ENCODE measurements at places on chromosomes 12 and 14. TPM values are rescaled to one million over a fixed set of nuclear protein-coding genes. Genes with fewer than 3 reads are reported as not detected.

The SSPN gene
- 17.7 TPM for total RNA-seq

The EML5 gene
- total RNA-seq = 0.96 TPM

- no peaks in the 10 kb centered on the region for H3K27me3 ChIP-seq
- no peaks in the 10 kb centered on the region for H3K4me1 ChIP-seq
- H3K4me3 ChIP-seq = no peak overlapping the region
- no peaks in the 10 kb centered on the region for H3K36me3 ChIP-seq
These were observed 86.4 kb downstream of the EML1 start for GRCh38 chr14:99879401-99880295.

DNA sequence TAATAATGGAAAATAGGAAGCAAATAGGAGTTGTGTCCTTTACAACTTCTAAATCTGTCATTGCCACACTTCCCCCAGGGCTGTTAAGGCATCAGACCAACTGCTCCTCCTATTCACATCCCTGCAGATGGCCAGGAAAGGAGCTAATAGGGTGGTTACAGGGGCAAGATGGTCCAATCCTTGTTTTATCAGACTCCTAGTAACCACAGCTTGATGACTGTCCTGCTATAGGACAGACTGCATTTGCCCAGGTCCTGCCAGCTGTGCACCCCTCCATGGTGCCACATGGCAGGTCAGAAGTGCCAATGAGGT, 10.9 kb upstream of the KRT2 start:
- no peak overlapping the region for H3K4me3 ChIP-seq
- H3K4me1 ChIP-seq = no peaks in the 10 kb centered on the region
- H3K36me3 ChIP-seq = no peaks in the 10 kb centered on the region
- H3K27me3 ChIP-seq = peaks cover 4% of the 10 kb centered on the region
- no peak for DNase-seq
- no peak overlapping the region for H3K27ac ChIP-seq

DNA sequence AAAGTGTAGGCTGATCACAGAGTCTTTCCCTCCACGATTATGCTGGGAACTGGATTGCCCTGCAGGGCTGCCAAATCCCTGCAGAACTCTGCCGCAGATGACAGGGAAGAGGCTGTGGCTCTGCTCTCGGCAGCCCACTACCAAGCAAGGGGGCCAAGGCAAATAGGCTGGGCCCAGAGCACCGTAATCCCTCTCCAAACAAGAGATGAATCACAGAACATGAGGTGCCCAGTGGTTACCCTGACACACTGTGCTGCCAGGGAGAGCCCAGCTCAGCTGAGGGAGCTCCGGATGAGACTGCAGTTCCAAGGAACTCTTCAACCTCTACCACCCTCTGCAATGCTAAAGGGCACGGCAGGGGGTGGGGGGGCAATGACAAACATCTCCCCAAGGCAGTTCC, 33.9 kb downstream of the STON2 start:
- peak overlapping the region; percentile 15 for H3K27ac ChIP-seq
- no peaks in the 10 kb centered on the region for H3K27me3 ChIP-seq
- DNase-seq = no peak
- H3K4me3 ChIP-seq = no peak overlapping the region
- H3K36me3 ChIP-seq = no peaks in the 10 kb centered on the region
- no peaks in the 10 kb centered on the region for H3K4me1 ChIP-seq

DNA sequence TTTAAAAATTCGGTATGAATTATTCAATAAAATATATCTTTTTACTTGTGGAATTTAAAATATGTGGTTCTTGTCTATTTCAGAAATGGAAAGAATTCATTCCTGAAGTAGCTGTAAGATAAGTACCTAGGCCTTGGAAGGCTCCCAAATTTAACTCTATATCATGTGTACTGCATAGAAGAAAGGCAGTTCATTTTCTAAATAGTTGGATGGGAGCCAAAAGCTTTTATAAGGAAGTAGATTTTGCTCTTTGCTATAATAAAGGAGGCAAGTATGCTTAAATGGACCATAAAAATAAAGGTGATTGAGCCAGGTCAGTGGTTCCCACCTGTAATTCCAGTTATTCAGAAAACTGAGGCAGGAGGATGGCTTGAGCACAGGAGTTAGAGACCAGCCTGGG, 187.5 kb downstream of the ATXN7L3B start:
- DNase-seq = no peak
- no peaks in the 10 kb centered on the region for H3K36me3 ChIP-seq
- no peaks in the 10 kb centered on the region for H3K27me3 ChIP-seq

DNA sequence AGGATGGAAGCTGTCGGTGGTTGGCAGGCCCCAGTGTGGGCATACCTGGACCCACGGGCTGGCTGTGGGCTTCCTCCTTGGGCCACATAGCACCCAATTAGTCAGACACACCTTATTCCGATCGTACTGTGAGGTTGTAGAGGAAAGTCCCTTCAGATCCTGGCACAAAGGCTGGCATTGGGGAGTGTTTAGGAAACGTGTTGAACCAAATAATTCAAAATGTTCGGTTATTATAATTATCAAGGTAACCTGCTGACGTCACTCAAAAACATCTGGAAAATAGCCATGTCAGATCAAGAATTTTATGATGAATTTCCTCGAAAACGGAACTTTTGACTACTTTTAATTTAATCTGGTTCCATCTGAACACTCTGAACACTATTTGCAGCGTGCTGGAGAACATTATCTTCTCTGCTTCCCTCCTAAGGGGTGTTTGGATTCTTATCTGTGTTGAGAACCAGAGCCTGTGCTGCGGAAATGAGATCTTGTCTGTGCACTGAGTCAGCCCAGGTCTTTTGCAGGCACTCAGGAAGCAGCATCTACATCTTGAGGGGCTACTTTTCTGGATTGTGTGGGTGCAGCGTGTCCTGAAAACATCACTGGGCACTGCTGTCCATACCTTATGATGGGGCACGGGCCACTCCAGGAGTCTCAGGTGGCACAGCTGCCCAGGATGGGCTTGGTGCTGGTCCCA, 100.3 kb downstream of the SLC25A47 start:
- peak overlapping the region; percentile 54 for H3K27ac ChIP-seq
- H3K27me3 ChIP-seq = no peaks in the 10 kb centered on the region
- no peak overlapping the region for H3K4me3 ChIP-seq
- H3K36me3 ChIP-seq = no peaks in the 10 kb centered on the region

GRCh38 chr12:10873378-10873777, 10.7 kb downstream of the PRH1 start:
- H3K27ac ChIP-seq = no peak overlapping the region
- H3K4me3 ChIP-seq = no peak overlapping the region
- no peaks in the 10 kb centered on the region for H3K27me3 ChIP-seq

DNA sequence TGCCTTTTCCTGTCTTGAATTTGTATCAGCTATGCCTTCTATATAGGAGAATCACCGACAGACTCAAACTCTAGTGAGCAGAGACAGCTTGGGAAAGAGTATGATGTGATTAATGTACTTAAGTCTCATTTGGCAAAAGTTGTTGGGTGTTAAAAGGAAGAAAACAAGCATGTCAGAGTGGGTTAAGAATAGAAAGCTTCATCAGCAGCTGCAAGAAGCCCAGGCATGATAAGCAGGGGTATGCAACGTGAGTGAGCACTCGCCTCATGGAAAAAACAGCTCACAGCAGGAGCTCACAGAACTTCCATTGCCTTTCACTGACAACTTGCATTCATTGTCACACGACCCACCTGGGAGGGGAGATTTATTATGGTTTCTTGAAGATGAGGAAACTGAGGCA, 35.9 kb upstream of the WNK1 start:
- no peaks in the 10 kb centered on the region for H3K36me3 ChIP-seq
- no peak for DNase-seq
- no peak overlapping the region for H3K4me3 ChIP-seq
- no peaks in the 10 kb centered on the region for H3K4me1 ChIP-seq
- no peak overlapping the region for H3K27ac ChIP-seq
- no peaks in the 10 kb centered on the region for H3K27me3 ChIP-seq

GRCh38 chr12:96061323-96061722, 25.9 kb upstream of the LTA4H start:
- H3K36me3 ChIP-seq = no peaks in the 10 kb centered on the region
- no peak overlapping the region for H3K4me3 ChIP-seq
- no peak for DNase-seq
- H3K27me3 ChIP-seq = no peaks in the 10 kb centered on the region
- H3K27ac ChIP-seq = no peak overlapping the region

DNA sequence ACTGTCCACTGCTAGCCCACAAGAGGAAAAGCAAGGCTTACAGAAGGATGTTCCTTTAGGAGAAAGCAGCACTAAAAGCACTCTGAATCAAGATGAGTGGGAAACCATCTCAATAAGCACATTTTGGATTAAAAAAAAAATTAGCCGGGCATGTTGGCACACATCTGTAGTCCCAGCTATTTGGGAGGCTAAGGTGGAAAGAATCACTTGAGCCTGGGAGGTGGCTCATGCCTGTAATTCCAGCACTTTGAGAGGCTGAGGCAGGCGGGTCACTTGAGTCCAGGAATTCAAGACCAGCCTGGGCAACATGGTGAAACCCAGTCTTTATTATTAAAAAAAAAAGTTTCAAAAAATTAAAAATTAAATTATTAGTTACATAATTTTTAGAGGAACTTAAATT, 17.0 kb upstream of the ARL1 start:
- H3K4me1 ChIP-seq = no peaks in the 10 kb centered on the region
- no peaks in the 10 kb centered on the region for H3K36me3 ChIP-seq
- no peak for DNase-seq
- no peak overlapping the region for H3K4me3 ChIP-seq
- H3K27me3 ChIP-seq = no peaks in the 10 kb centered on the region

DNA sequence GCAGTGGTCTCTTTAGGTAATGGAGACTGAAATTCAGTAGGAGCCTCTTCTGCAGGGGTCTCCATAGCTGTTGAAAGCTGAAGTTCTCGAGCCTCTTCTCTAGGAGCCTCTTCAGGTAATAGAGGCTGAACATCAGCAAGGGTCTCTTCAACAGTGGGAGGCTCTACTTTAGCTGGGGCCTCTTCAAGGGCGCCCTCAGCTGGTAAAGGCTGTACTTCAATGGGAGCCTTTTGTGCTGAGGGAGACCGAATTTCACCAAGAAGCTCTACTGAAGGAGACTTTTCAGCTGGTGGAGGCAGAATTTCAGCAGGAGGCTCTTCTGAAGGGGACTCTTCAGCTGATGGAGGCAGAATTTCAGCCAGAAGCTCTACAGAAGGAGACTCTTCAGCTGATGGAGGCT, 1.5 kb downstream of the FSCB start:
- no peaks in the 10 kb centered on the region for H3K27me3 ChIP-seq
- no peak overlapping the region for H3K27ac ChIP-seq
- H3K4me3 ChIP-seq = no peak overlapping the region
- DNase-seq = no peak
- H3K36me3 ChIP-seq = no peaks in the 10 kb centered on the region
- H3K4me1 ChIP-seq = no peaks in the 10 kb centered on the region

- H3K4me3 ChIP-seq = no peak overlapping the region
- H3K36me3 ChIP-seq = peaks cover 25% of the 10 kb centered on the region
- DNase-seq = no peak
- no peaks in the 10 kb centered on the region for H3K27me3 ChIP-seq
- H3K27ac ChIP-seq = no peak overlapping the region
- no peaks in the 10 kb centered on the region for H3K4me1 ChIP-seq
These were observed 48.9 kb downstream of the AMN start for GRCh38 chr14:102971314-102971713.

DNA sequence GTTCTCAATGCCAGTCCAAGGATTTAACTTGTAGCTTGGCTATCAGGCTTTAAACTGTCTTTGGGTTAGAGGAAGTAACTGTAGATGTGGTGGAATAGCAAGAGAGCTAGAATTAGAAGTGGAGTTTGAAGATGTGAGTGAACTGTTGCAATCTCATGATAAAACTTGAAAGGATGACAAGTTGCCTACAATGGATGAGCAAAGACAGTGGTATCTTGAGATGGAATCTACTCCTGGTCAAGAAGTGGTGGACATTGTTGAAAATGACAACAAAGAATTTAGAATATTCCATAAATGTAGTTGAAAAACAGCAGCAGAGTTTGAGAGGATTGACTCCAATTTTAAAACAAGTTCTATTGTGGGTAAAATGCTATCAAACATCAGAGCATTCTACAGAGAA, 199.0 kb downstream of the DUSP6 start:
- no peak overlapping the region for H3K4me3 ChIP-seq
- no peaks in the 10 kb centered on the region for H3K27me3 ChIP-seq
- DNase-seq = no peak
- H3K4me1 ChIP-seq = no peaks in the 10 kb centered on the region
- no peak overlapping the region for H3K27ac ChIP-seq
- no peaks in the 10 kb centered on the region for H3K36me3 ChIP-seq

DNA sequence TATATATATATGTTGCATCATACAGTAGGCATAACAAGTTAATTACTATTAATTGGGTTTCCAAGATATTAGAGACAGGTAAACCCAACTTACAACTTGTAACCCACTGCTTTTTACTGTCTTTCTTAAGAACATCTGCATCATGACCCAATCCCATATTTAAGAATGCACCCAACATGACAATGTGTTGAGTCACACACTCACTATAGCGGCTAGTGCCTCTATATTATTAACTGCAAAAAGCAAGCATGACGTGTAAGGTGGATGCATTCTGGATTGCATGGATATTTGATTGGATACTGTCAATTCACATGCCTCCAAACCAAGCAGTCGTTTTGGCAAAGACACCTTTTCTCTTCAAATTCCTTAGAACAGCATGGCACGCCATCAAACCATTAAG, 68.2 kb downstream of the KSR2 start:
- no peaks in the 10 kb centered on the region for H3K36me3 ChIP-seq
- no peak for DNase-seq
- H3K27ac ChIP-seq = no peak overlapping the region
- H3K4me3 ChIP-seq = no peak overlapping the region

All from breast epithelium (tissue), 4 donors.